Activated CD4-positive, alpha-beta memory T cell treated with anti-CD3 and anti-CD28 coated beads for 36 hours (primary cell): ENCODE measurements at places on chromosomes 2 and 18. TPM values are rescaled to one million over a fixed set of nuclear protein-coding genes. Genes with fewer than 3 reads are reported as not detected.

Gene CRYBA2
- total RNA-seq = not detected

Gene CNGA3
- not detected for total RNA-seq

Gene GKN2
- total RNA-seq = not detected

Gene RND3
- total RNA-seq = not detected

GRCh38 chr2:27307545-27308358 lies 493 bp downstream of the UCN start:
- DNase-seq = no peak

DNA sequence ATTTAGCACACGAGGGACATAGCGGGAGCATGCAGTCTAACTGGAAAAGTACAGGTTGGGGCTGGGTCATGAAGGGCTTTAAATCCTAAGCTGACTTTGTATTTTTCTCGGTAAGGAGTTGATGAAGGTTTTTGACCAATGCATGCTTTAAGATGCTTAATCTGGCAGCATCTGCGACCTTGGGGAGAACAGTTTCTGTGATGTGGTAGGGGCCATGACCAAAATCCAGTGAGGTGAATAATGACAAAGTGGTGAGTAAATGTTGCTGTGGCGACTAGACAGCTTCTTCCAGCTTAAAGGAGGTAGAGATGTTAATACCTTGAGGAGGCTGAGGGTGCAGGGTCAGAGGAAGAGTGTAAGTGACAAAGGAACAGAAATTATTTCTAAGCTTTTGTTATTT lies 174.6 kb upstream of the ALPP start:
- DNase-seq = no peak

DNA sequence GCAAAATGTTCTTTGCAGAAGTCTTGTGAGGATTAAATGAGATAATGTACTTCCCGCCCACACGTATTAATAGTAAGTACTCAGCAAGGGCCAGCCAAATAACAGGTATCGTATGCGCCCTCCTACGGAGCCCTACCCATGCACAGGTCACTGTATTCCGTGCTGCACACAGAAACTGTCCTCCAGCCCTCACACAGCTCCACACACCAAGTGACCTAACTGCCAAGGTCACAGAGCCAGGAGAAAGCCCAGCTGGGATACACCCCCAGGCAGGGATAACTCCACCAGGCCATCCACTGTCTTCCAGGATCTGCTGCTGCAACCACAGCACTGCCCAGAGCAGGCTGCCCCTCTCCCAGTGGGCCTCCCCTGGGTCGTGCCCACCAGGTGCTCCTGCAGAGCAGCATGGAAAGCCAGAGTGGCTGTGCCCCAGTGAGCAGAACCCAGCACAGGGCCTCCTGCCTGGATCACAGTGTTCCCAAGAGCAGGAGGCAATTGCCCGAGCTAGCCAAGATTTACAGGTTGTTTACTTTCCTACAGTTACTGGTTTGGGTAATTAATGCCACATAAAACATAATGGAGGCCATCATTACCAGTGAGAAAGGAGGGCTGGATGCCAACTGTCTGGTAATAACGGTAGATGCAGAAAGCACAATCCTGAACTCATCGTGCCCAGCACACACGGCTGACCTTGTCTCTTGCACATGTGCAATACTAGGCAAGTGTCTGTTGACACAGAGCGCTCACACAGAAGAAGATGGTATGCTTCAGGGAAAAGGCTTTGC lies 24.4 kb downstream of the TFCP2L1 start:
- DNase-seq = no peak
